ENCODE measurements at places on chromosomes 5 and 9.

GRCh38 chr9:131029574-131029952, 20.6 kb downstream of the LAMC3 start:
- DNase-seq, result no peak

DNA sequence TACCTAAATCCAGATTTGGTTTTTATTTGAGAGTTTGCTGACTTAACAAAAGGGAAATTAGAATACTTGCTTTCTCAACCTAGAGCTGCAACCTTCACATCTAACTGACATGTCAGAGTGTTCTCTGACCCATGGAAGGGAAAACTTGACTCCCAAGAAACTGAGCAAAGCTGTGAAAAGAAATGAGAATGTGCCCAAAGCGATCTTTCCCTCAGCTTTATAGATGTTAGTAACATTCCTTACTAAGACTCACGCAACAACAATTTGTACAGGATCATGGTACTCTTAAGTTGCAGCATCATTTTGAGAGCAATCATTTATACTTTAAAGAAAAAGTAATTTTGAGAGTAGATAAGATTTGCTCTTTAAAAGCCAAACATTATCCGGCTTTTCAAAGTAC, 117.0 kb upstream of the FBXL7 start:
- DNase-seq, result no peak

DNA sequence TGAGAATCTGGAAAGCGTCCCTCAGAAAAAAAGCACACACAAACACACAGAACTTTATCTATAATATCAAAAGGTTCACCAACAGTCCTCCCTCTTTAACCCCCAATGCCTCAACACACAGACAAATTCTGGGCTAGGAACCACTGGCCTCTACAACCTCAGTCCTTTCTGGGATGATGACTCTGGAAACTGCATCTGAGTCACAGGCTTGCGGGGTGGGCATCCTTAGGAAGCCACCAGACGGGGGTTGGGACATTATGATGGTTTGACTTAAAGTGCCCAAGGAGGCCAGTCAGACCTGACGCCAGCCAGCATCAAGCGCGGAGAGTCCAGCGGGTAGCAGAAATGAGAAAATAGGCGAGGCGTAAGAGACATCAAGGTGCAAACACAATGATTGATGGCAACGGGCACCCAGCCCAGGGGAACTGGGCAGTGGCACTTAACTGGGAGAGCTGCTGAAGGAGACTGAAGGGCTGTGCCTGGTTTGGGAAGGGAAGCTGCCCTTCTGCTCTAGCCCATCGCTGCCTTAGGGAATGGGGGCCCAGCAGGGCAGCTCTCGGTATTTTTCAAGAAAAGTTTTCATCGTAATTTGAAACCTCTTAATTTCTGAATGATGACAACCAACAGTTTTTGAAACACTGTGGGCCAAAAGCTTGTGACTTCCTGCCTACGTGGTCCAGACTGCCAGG, 20.7 kb downstream of the SPRY4 start:
- no peak for DNase-seq

DNA sequence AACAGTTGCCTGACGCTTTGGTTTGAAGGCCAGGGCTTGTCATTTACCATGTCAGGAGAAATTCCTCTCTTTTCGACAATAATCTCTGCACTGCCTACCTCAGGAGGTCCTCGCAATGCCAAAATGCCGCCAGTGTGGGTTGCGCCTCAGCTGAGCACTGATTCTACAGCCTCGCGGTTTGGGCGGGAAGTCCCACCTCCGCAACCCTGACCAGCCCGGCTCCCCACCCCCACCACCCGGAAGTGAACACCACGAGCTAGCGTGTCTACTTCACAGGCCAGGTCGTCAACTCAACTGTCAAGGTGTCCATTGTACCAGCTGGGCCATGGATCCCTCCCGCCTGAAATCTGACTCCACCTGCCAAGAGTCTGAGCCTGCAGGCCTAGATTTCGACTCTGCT, at the start of gene TPD52L3:
TPD52L3 (plus strand) TSS at position 273 of the 400 bp plus-strand sequence. CDS start 221 bp downstream, outside the sequence.
- DNase-seq, result no peak

DNA sequence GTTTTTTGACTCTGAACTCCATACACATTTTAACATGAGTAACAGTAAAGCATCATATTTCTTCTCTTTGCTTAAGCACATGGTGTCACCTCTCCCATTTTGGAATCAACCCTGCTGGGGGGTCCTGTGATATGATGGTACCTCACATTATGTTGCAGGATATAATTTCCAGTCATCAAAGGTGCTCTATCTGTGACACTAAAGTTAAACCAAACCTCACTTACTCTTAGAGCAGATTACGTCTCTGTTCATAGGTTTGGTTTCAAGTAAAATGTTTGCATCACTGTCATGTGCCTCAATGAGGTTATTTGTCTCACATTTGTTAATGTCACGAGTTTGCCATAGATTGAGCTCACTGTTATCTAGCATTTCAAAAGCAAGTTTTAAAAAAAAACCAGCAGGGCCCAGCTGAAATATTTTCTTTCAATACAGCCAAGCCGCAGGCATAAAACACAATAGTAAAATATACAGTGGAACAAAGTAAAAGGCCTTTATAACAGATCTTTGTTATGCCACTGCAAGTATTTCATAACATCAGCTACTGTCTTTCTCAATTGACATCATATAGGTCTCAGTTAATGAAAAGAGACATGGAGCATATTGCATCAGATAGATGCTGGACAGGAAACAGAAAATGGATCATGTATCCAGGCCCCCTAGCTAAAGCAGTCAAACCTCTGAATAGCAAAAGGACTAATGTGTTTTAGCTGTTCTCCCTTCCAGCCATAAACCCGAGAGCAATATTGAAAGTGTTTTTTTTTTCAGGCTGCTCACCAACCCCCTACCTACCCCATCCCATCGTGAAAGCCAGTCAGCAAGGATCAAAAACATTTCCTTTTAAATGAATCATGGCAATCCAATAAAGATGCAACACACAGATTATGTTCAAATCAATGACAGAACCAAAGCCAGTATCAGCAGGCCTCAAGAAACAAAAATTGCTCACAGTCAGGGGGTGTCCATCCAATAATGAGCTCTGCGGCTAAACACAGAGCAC, 182.1 kb upstream of the ITGA1 start:
- no peak for DNase-seq

GRCh38 chr9:95477441-95477840, 39.3 kb downstream of the PTCH1 start:
- no peak for DNase-seq

- DNase-seq, result no peak
Measured at GRCh38 chr5:28862137-28862859, 1823.9 kb upstream of the CDH9 start.

DNA sequence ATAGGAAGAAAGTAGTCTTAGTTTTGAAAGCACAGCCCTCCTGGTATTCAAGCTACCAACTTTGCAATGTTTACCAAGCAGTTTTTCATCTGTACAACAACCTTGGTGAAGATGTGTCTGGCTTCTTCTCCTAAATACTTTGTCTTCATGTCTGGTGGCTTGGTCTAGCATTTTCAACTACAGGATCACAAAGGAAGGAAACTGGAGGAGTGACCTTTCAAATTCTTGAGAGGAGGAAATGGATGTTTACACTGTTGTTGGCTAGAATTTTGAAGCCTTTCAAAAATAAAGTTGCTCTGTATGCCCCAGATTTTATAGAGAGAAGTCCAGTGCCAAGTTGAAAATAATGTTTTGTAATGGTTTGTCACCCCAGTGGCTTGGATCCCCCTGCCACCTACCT, 16.3 kb downstream of the PAM start:
- no peak for DNase-seq

DNA sequence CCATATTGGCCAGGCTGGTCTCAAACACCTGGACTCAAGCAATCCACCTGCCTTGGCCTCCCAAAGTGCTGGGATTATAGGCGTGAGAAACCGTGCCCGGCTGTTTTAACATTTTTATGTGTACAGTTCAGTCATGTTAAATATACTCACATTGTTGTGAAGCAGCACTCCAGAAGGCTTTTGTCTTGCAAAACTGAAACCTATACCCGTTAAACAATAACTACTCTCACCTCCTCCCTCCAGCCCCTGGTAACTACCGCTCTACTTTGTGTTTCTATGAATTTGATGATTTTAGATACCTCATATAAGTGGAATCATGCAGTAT, 23.1 kb upstream of the SHB start:
- DNase-seq, result no peak

GRCh38 chr9:34594177-34594576, 4.7 kb upstream of the CNTFR start:
- DNase-seq, result no peak

GRCh38 chr5:43227655-43228054, 35.6 kb downstream of the NIM1K start:
- DNase-seq, result no peak

- no peak for DNase-seq
Measured at GRCh38 chr5:156295431-156295830, 31.5 kb upstream of the SGCD start.

GRCh38 chr9:94034511-94034910, 49.8 kb upstream of the PTPDC1 start:
- DNase-seq, result no peak

GRCh38 chr5:8391911-8392310, 523.0 kb downstream of the MTRR start:
- no peak for DNase-seq

DNA sequence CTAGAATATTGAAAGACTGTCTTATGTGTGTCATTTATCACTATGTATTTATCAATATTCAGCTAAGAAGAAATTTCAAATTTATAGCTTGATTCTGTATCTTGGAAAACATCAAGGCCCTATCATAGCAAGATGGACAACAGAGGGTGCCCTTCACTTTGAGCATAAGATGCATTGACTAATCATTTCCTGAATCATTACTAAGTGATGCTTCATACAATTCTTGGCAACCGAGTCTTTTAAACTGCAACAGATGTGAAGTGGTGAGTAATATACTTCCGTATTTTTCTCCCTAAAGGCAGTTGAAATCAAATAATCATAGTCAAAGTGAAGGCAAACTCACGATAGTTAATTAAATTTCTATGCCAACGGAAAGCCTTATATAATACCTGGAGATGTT, 318.6 kb upstream of the RGMB start:
- DNase-seq, result peak; percentile 89

GRCh38 chr5:1324301-1324700, 20.6 kb downstream of the CLPTM1L start:
- DNase-seq, result no peak

- DNase-seq, result peak; percentile 88
Measured at GRCh38 chr9:69180670-69181069, 6.6 kb downstream of the TJP2 start.

GRCh38 chr9:133106511-133107244, 14.4 kb downstream of the RALGDS start:
- no peak for DNase-seq

- no peak for DNase-seq
Measured at GRCh38 chr5:80177236-80177635, 78.6 kb downstream of the SERINC5 start.

DNA sequence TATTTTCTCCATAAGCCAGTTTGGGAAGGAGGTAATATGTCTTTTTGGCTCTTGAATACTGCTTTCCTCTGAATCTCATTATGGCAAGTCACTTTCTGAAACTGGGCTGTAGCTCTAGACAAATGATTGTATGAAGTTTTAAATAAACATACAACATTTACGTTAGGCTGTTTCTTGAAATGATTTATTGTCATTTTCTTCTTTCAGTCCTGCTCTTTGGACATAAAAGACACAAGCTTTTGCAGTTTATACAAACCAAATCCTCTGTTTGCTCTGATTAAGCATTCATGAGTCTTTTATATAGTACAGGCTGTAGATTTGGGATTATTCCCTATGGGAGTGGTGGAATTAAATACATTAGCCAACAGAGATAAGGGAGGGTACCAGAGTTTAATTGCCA, 139.7 kb downstream of the CEP120 start:
- DNase-seq, result no peak

DNA sequence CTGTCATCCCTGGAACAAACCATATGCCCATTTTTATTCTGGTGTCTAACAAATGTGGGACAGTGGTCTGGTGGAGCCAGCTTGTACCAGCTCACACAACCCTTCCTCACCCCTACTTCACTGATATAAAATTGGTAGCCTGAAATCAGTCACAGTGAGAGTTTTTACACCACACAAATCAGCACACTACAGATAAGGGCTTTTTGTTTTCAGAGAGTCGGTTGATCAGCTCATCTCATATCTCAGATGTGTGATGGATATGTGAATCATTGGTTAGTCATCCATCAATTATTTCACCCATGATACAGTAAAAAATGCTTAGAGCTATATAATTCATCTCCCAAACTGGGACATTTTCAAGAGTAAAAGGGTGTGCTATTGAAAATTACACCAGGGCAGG, 529.2 kb downstream of the EBF1 start:
- DNase-seq, result no peak

- DNase-seq, result no peak
Measured at GRCh38 chr5:83509540-83509939, 38.0 kb downstream of the VCAN start.

GRCh38 chr5:147644460-147644859, 134.6 kb upstream of the DPYSL3 start:
- DNase-seq, result no peak

DNA sequence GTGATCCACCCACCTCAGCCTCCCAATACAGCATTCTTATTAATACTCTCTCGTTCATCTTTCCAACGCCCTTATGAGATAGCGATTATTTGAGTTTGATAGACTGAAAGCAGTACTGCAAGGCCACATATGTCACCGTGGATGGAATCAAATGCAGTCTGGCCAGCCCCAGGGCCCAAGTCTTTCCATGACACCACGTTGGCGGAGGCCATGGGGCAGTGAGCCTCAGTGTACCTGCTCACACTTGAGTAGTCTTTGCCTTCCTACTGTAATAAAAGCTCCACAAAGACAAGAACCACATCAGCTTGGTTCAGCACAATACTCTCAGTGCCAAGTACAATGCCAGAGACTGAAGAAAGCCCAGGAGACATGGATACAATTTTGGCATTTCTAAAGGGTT, 88.5 kb downstream of the TTLL11 start:
- DNase-seq, result no peak

- no peak for DNase-seq
Measured at GRCh38 chr5:128528637-128529255, 9.3 kb downstream of the FBN2 start.

GRCh38 chr9:90946982-90947381, 145.4 kb downstream of the SYK start:
- DNase-seq, result no peak

GRCh38 chr5:107296572-107296971, 374.2 kb downstream of the EFNA5 start:
- DNase-seq, result no peak
